AG04449 (cell line): ENCODE measurements at places on chromosomes 12 and 14.
A peak's percentile ranks its signal among the peaks of the same experiment; 100 is the strongest.

GRCh38 chr12:100069795-100070194 is 72.9 kb downstream of the BLTP3B start:
- DNase-seq, result no peak

DNA sequence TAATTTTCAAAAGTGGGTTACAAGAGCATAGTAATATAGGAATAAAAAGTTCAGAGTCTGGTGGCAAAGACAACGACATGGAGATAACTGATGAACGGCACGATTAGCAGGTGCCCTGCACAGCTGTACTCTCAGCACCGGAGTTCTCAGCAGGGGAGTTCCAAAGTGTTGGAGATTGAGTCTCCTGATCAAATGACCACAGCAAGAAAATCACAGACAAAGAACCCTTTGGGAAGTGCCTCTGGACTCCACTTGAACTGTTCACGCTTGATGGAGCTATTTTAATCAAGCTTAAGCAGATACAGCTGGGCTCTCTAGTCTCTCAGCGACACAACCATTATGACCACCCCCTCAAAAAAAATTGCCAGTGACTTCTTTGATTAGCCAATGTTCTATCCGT is 153.1 kb downstream of the ALG10B start:
- DNase-seq, result no peak

- no peak for DNase-seq
Observed at GRCh38 chr12:32031109-32031508, 71.9 kb downstream of the RESF1 start.

- DNase-seq, result no peak
Observed at GRCh38 chr12:13948621-13949020, 32.8 kb downstream of the GRIN2B start.

DNA sequence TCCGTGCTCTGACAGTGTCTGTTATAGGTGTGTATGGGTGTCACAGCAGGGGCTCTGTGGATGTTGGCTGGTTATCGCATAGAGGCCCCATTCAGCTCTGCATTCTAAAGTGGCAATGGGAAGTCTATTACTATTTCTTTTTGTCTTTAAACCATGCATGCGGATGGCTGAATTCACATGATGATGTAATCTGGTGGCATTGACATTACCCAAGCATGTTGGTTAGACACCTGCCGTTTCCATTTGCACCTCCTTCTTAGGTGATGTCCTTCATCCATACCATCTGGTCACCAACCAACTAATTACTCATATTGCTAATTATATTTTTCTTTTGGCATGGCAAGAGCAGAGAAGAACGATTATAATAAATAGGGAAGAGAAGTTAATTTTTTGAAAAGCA is 270.8 kb upstream of the RGS6 start:
- no peak for DNase-seq

DNA sequence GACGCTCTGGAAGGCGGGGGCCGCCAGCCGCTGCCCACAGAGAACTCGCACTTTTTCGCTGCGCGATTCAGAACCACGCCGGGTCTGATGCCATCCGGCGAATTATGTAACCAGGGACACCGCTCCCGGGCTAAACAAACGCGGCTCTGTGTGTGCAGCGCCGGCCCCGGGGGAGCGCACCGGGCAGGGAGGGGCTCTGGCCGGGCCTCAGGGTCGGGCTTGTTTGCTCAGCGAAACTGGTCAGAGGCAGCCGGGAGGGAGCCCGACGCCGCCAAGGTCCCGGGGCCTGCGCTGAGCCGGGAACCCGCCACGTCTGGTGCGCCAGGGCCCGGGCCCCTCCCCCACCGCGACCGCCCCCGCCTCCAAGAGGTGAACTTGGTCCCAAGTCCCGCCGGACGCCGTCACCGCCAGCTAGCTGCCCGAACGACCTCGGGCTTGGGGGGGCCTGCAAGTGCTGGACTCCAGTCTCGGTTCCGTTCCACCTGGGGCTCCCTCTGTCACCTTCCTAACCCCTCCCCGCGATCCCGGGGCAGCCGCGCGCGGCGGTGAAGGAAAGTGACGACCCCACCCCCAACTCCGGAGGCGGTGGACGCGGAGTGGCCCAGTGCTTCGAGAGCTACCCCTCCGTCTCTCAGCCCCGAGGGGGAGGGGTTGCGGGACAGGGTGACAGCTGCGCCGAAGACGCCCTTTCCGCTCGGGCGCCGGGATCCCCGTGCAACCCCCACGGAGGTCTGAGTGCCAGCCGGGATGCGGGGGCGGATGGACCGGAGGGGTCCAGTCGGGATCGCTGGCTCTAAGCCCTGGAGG is 848 bp downstream of the CTDSP2 start:
- no peak for DNase-seq

GRCh38 chr14:94903883-94904282 is 134.0 kb upstream of the GSC start:
- DNase-seq, result no peak

DNA sequence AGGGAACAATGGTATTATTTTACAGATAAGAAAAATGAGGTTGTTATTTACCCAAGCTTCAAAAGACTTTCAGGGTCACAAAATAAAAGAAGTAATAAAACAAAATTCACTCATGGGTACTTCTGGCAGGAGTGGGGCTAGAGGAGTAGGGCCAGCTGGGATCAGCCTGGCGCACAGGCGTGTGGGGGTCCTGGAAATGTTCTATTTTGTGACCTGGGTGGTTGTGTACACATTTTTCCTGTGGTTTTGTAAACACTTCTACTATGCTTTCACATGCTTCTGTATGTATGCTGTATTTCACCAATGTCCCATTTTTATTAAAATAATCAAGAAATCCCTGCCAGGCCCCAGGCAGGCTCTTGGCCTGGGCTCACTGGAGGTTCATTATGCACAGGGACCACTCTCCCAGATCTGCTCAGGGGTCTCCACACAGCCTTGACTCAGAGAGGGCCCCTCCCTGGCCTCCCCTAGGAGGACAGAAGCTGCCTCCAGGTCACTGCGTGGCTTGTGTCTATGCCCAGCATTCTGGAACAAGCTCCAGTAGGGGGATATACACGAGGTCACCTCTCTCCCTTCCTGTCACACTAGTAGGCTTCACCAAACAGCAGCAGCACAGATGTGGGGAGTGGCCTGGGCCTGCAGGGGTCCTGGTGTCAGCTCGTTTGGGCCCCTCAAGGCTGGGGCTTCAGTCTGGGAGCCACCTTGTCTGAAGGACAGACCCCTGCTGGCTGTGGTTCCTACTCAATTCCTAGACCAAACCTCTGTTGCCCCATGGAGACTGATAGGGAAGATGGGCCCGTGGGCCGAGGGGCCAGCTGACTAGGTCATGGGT is 37.8 kb downstream of the ANAPC7 start:
- DNase-seq, result no peak

DNA sequence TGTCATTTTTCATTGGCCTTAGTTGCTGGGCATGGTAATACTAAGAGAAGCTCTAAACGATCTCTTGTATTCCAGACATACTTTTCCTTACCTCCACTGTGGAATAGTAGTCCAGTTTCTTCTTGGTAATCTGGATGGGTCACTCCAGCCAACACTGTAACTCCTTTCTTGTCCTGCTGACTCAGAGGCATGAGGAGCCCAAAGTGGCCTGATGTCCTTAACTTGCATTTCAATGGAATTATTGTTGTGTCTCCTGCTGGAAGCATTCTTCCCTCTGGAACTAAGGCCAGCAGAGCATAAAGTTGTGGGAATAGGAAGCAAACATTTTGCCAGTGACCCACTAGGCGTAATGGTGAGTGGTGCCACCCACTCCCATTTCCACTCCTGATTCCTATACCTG is 33.1 kb downstream of the DAAM1 start:
- no peak for DNase-seq

DNA sequence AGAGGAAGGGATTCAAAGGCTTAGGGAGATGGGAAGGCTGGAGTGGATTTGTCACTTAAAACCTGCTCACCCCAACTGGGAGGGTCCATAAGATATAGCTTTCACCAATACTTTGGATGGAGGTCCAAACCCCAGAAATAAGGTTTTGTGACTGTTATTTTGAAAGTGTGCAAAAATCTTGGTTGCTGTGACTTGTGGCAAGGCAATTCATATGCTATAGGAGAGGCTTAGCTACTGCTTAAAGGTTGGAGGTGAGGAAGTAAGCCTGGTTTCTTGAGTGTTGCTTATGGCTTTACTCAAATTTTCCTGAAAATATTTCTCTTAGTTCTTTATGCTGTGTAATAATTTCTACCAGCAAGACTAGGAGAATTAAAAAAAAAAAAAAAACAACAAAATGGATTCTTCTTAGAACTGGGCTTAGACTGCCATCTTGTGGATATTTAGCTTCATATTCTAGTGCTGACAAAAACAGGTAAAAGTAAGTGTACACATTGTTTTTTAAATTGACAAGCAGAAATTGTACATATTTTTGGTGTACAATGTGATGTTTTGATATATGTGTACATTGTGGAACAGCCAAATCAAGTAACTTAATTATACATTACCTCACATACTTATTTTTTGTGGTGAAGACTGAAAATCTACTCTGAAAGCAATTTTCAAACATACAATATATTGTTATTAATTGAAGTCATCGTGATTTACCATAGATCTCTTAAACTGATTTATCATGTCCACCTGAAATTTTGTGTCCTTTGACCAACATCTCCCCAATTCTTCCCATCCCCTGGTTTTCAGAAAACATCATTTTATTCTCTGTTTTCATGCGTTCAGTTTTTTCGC is 23.0 kb downstream of the PDE6H start:
- DNase-seq, result peak; percentile 28

- DNase-seq, result no peak
Observed at GRCh38 chr12:51625370-51625769, 34.3 kb downstream of the SCN8A start.

- DNase-seq, result no peak
Observed at GRCh38 chr12:16159571-16159970, 117.9 kb downstream of the SLC15A5 start.

DNA sequence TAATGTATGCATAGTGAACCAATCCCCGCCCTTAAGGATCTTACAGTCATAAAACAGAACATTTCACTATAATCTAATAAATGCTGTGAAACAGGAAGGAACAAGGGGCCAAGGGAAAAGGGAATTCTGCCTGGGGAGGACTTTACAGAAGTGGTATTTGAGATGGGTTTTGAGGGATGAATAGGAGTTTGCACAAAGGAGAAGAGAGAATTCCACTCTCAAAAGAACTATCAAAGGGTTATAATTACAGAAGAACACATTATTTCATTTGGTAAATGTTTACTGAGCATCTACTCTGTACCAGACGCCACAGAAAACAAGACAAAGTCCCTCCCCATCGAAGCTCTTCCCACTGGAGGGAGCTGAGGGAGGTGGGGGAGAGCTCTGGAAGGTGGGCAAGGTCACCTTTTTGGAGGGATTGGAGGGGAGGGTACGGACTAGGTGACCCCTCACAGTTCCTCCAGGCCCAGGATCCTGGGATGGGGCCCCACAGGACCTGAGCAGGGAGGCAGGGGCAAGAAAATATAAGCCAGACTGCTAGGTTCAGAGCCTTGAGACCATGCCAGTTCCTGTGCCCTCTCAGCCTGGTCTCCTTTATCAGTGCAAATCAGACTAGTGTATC is 24.5 kb downstream of the PHETA1 start:
- DNase-seq, result no peak
